Adipose tissue (tissue), 3 donors: ENCODE measurements at places on chromosomes 1 and 21. TPM values are rescaled to one million over a fixed set of nuclear protein-coding genes. Genes with fewer than 3 reads are reported as not detected.

NPHS2 gene
- not detected for polyA plus RNA-seq

A3GALT2 gene
- polyA plus RNA-seq: not detected

HSD3B2 gene
- polyA plus RNA-seq: 0.13 TPM

OLFM3 gene
- not detected for polyA plus RNA-seq

OLFML3 gene
- 59.0 TPM for polyA plus RNA-seq

LGR6 gene
- polyA plus RNA-seq: 1.0 TPM

FALEC gene
- 0.15 TPM for polyA plus RNA-seq

CORT gene
- not detected for polyA plus RNA-seq

DTL gene
- polyA plus RNA-seq: 0.90 TPM

CACHD1 gene
- 9.1 TPM for polyA plus RNA-seq

UBL4B gene
- polyA plus RNA-seq: 0.45 TPM

SASS6 gene
- 0.62 TPM for polyA plus RNA-seq

HSD11B1 gene
- polyA plus RNA-seq: 1.3 TPM

NOTCH2NLA gene
- polyA plus RNA-seq: 12.2 TPM

DISC1 gene
- polyA plus RNA-seq: 0.48 TPM

CNIH3 gene
- 1.6 TPM for polyA plus RNA-seq

SPATA45 gene
- polyA plus RNA-seq: not detected

PLPPR5 gene
- polyA plus RNA-seq: 0.01 TPM

OR2L2 gene
- polyA plus RNA-seq: not detected

DMBX1 gene
- not detected for polyA plus RNA-seq

ADAMTS5 gene
- 9.4 TPM for polyA plus RNA-seq

OR2AK2 gene
- polyA plus RNA-seq: not detected

S100A12 gene
- 6.1 TPM for polyA plus RNA-seq

RBP7 gene
- polyA plus RNA-seq: 162 TPM

SLC30A2 gene
- 0.07 TPM for polyA plus RNA-seq

C1orf94 gene
- polyA plus RNA-seq: not detected

FCRL6 gene
- 0.19 TPM for polyA plus RNA-seq

UBE2U gene
- polyA plus RNA-seq: not detected

VASH2 gene
- polyA plus RNA-seq: 0.94 TPM

RPTN gene
- not detected for polyA plus RNA-seq

NBPF4 gene
- not detected for polyA plus RNA-seq

BTBD8 gene
- polyA plus RNA-seq: 1.3 TPM

TDRD10 gene
- polyA plus RNA-seq: 7.7 TPM

FAM167B gene
- 3.1 TPM for polyA plus RNA-seq

PRKAA2 gene
- 0.39 TPM for polyA plus RNA-seq

LDLRAD1 gene
- not detected for polyA plus RNA-seq
